ENCODE measurements at places on chromosomes 16 and 17.

DNA sequence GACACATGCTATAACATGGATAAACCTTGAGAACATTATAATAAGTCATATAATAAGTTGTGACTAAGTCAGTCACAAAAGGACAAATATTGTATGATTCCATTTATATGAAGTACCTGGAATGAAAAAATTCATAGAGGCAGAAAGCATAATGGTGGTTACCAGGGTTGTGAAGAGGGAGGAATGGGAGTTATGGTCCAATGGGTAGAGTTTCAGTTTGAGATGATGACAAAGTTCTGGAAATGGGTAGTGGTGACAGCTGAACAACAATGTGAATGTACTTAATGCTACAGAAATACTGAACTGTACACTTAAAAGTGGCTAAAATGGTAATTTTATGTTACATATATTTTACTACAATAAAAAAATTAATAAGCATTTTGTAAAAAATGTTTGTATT is 49.7 kb downstream of the MYO1D start:
- no peak for DNase-seq

- no peak for DNase-seq
Observed at GRCh38 chr17:2157675-2158395, 102.9 kb downstream of the HIC1 start.

DNA sequence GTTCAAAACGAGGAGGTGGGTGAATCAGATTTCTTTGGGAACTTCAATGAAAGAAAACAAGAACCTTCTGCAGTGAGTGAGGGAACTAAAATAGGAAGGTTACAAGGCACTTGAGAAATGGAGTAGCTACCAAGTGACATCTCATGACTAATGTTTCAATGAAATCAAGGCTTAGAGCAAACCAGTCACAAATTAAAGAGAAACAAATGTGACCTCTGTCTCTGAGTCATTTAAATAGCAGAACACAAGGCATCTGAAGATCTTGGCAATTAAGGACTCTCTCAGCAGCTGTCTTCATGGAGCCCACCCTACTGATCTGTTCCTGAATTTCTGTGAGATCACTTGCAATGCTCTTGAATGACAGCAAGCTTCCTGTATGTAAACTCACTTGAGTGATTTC is 109.5 kb downstream of the CDH11 start:
- no peak for DNase-seq

GRCh38 chr17:82386255-82386831 is 14.8 kb downstream of the UTS2R start:
- DNase-seq: no peak

DNA sequence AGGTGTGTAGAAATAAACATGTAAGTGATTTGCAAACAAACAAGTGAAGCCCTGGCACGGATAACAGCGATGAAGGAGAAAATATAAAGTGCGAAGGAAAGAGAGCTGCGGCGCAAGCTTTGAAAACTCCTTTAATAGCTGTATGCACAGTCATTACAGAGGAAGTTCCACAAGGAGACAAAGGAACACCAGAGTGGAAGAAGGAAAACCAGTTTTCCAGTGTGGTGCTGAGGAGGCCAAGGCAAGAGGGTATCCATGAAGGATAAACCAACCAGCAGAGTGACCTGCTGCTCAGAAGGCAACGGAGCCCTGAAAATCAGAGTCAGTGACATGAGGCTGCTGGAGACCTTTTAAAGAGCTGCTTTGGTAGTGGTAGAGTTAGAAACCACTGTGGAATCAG is 24.4 kb downstream of the METTL16 start:
- DNase-seq: no peak

DNA sequence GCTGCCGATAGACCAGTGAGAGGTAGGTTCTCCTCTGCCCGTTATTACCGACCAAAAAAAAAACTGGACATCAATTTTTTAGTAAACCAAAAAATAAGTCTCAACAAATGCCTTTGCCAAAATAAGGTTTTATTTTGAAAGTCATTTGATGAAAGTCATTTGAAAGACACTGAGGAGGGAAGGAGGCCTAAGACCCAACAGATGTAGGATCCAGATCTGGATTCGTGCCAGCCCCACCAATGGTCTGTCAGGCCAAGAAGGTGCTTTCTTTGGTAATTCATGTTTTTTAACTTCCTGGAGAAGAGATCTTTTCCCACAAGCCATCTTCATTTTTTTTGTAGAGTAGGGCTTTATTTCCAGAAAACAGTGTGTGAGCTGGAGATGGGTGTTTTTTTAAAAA is 18.1 kb downstream of the NTAN1 start:
- no peak for DNase-seq

DNA sequence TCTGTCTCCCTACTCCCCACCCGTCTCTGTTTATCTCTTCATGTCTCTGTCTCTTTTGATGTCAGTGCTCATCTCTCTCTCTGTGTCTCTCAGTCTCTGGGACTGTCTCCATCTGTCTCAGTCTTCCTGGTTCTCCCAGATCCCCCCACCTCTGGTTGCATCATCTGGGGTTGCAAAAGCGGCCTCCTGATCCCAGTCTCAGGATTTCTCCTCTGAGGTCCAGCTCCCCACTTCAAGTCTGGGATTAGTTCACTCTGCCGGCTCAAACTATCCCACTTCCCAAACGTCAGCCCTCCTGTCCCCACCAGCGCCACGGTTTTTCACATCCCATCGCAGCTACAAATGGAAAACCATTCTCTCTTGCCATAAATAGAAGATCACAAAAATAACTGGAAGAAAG is 9.0 kb downstream of the TEKT5 start:
- no peak for DNase-seq
